Tibial nerve (tissue), 4 donors: ENCODE measurements at places on chromosomes 6 and 20. TPM values are rescaled to one million over a fixed set of nuclear protein-coding genes. Genes with fewer than 3 reads are reported as not detected.
A peak's percentile ranks its signal among the peaks of the same experiment; 100 is the strongest.

NOL7 gene
- total RNA-seq, result 142 TPM

GSTA4 gene
- total RNA-seq, result 34.7 TPM

PNPLA1 gene
- total RNA-seq, result not detected

DNA sequence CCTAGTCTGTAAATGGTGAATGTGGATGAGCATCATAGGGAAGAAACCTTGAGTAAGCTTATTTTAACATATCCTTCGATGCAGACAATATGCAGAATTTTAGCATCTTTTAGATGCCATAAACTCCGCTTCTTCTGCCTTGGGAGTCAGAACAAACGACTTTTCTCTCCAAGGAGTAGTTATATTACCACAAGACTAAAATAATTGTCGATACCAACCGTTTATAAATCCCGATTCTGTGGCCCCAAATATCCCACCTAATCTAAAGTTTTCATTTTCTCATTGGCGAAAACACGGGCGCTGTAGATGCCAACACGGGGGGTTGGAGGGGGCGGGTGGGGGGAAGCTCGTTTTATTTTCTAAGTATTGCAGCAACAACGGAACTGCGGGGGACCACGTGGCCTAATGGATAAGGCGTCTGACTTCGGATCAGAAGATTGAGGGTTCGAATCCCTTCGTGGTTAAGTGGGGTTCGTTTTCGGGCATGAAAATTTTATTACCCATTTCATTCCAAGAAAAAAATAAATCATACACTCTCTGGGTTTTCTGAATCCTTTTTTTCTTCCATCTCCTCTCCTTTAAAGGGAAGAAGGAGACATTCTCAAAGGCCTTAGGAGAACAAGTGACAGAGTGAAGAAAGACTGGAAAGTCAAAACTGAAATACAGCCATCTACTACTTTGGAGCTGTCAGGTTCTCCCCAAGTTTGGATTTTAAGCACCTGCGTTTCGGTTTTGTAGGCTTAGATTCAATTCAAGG, 65.5 kb upstream of the BTN3A2 start:
- H3K27me3 ChIP-seq, result no peaks in the 10 kb centered on the region
- no peak for DNase-seq
- H3K36me3 ChIP-seq, result no peaks in the 10 kb centered on the region
- no peaks in the 10 kb centered on the region for H3K4me1 ChIP-seq

- H3K27me3 ChIP-seq, result no peaks in the 10 kb centered on the region
- DNase-seq, result peak; percentile 85
- peak overlapping the region; percentile 66 for H3K4me3 ChIP-seq
- H3K4me1 ChIP-seq, result no peaks in the 10 kb centered on the region
- H3K27ac ChIP-seq, result peak overlapping the region; percentile 92
Observed at GRCh38 chr6:27518881-27519795, 46.2 kb upstream of the ZNF184 start.
